Dorsolateral prefrontal cortex (tissue), 122 donors: ENCODE measurements at places on chromosomes 3 and 15. TPM values are rescaled to one million over a fixed set of nuclear protein-coding genes. Genes with fewer than 3 reads are reported as not detected.

DNA sequence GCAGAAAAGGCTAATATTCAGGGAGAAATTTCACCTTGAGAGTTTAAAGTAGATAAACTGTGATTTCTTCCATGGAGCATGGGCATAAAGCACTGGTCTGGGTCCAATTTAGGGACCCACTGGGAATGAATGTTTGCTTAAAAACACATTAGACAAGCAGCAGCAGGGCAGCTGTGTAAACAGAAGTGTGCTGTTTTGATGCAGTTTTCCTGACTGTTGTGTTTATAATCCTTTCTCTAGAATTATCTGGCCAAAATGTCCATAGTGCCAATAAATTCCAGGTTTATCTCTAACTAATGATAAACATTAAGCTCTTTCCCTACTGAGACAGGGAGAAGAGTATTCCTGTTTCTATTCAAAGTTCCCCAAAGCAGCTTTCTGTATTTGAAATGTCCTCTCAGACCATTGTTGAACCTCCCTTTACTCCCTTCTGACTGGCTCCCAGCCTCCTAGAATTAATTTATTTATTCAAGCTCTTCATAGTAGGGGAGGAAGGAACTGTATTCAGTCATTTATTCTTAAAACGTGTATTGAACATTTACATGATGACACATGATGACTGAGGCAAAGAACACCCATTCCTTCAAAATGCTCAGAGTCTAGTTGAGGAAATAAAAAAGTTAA, 7.0 kb upstream of the TM4SF18 start:
- DNase-seq, result no peak

DNA sequence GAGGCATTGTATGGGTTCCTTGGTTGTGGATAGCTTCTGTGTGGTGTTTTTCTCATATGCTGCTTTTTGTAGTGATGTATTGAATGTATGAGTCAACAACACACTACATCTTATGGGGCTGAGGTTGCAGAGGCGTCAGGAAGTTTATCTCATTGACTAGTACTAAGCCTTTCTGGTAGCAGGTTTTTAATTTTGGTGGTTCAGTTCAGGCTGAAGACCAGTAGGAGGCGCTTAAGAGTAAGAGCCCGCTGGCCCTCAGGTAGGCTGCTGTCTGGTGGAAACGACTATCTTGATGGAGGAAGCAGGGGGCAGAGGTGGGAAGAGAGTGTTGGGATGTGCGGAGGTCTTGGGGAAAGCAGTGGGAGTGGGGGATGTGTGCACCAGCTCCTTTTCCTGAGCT, 62.4 kb downstream of the RTP4 start:
- DNase-seq, result no peak

DNA sequence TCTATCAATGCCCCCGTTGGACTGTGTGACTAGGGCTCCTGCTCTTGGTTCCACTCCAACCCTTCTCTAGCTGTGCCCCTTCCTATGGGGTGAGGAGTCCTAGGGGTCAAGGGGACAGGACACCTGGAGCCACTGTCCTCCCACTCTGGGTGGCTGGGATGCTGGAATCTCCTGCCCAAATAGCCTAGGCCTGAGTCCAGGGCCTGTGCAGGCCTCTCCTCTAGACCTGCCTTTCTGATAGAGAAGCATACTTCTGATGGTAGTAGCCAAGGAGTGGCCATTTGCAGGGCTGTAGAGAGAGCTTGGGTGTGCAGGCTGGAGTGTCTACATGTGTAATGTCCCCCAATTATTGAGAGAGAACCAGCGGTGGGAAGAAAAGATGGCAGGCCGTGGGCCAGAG, 54.2 kb downstream of the ITGA11 start:
- no peak for DNase-seq

Gene BFSP2
- 2.1 TPM for total RNA-seq

Gene LMOD3
- total RNA-seq, result 0.25 TPM

GRCh38 chr15:59177317-59177660, 29.4 kb upstream of the LDHAL6B start:
- no peak for DNase-seq

DNA sequence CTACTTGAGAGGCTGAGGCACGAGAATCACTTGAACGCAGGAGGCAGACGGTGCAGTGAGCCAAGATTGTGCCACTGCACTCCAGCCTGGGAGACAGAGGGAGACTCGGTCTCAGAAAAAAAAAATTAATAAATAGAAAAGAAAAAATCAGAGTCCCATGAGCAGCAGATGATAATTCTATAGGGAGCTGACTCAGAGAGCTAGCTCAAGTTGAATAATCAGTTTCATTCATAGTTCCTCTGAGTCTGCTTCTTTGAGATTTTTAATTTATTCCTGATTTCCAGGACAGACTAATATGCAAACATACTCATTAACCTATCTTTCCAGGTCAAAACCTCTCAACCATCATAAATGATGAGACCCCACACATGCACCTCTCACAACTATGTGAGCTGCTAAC, 55.0 kb upstream of the PTX3 start:
- no peak for DNase-seq

DNA sequence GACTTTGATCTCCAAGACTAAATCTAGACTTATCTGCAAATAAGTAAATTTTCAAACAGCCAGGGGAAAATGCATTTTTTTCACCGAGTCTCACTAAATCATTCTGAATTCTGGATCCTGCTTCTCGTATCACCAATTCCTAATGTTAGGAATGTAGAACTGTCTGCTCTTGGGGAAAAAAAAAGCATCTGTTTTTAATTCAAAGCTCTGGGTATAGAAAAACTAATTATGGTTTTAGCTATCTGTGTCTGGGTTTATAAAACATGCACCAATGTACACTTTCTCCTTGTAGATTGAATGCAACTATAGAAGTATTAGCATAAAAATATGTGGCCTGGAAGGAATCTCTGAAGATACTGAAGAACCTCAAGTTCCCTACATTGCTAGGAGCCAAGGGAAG, 4.8 kb upstream of the CDAN1 start:
- DNase-seq, result no peak

DNA sequence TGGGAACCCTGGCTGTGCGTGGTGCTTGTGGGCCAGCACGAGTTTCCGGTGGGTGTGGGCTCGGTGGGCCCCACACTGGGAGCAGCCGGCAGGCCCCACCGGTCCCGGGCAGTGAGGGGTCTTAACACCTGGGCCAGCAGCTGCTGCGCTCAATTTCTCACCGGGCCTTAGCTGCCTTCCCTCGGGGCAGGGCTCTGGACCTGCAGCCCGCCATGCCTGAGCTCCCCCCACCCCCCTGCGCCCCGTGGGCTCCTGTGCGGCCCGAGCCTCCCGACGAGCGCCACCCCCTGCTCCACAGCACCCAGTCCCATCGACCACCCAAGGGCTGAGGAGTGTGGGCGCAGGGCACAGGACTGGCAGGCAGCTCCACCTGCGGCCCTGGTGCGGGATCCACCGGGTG, 49.4 kb downstream of the TM4SF18 start:
- DNase-seq, result no peak

DNA sequence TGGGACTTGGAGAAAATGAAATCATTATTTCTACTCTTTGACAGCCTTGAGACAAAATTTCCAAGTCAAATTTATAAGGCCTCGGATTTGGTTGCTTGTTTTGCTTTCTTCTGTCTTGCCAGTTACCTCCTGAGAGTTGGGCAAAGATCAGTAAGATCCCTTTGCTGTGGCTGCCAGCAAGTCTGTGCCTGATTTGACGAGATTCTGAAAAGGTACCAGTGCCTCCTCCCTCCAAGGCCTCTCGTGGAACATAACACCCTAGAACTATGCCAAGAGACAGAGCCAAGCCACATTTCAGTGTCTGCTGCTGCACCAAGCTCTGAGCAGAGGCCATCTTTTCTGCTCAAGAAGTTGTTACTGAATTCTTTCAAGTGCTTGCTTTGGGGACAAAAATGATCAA, 61.0 kb downstream of the GTPBP8 start:
- peak; percentile 53 for DNase-seq

GRCh38 chr3:111690242-111690641, 95.1 kb upstream of the ZBED2 start:
- no peak for DNase-seq
